ENCODE measurements at places on chromosomes 16 and 17.
A peak's percentile ranks its signal among the peaks of the same experiment; 100 is the strongest.

GRCh38 chr17:47742319-47743181, 9.5 kb downstream of the TBX21 start:
- peak; percentile 70 for DNase-seq

DNA sequence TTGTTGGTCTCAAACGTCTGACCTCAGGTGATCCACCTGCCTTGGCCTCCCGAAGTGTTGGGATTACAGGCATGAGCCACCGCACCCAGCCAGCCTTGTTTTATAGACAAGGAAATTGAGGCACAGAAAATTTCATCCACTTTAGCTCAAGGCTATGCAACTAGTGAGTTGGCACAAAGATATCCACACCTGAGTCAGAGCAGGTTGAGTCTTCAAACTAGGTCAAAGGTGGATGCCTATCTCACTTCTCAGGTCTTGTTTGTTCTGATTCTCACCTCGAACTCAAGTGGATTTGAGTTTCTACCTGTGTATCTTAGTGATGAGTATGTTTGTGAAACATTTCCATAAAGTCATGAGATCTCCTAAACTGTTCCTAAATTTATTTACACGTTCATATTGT, 35.6 kb upstream of the GAS7 start:
- no peak for DNase-seq

DNA sequence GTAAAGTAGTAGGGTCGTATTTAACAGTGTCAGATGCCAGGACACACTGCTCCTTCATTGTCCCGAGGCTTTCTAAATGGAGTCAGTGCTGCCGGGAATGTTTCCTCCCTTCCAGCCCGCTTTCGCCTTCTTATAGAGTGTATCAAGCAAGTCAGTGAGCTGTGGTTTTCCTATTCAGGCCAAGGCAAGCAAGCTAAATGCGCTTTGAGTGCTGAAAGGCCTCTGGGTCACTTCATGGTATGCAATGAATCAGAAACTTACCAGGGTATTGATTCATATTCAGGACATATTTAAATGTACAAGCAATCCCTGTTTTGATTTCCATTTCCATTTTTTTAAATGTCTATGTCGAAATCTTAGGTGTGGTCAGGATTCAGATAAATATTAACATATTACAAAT, 327.9 kb upstream of the SOX9 start:
- DNase-seq, result no peak

- DNase-seq, result no peak
Measured at GRCh38 chr16:78778101-78779004, 678.9 kb downstream of the WWOX start.

GRCh38 chr16:57964157-57964700, 6.7 kb downstream of the CNGB1 start:
- no peak for DNase-seq

- no peak for DNase-seq
Measured at GRCh38 chr17:67648032-67648905, 69.5 kb upstream of the NOL11 start.

DNA sequence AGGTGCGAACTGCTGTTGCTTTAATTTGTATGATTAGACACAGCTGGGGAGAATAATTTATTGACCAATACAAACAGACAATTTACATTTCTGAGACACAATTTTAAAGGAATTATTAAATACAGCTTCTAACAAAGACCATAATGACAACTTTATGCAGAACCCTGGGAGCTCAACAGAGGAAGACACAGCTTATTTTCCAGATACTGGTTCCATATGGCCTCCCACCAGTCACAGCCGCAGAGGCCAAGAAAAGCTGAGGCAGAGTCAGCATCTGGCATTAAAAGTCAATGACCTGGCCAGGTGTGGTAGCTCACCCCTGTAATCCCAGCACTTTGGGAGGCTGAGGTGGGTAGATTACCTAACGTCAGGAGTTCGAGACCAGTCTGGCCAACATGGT, 66.1 kb upstream of the BCAR1 start:
- DNase-seq, result no peak

DNA sequence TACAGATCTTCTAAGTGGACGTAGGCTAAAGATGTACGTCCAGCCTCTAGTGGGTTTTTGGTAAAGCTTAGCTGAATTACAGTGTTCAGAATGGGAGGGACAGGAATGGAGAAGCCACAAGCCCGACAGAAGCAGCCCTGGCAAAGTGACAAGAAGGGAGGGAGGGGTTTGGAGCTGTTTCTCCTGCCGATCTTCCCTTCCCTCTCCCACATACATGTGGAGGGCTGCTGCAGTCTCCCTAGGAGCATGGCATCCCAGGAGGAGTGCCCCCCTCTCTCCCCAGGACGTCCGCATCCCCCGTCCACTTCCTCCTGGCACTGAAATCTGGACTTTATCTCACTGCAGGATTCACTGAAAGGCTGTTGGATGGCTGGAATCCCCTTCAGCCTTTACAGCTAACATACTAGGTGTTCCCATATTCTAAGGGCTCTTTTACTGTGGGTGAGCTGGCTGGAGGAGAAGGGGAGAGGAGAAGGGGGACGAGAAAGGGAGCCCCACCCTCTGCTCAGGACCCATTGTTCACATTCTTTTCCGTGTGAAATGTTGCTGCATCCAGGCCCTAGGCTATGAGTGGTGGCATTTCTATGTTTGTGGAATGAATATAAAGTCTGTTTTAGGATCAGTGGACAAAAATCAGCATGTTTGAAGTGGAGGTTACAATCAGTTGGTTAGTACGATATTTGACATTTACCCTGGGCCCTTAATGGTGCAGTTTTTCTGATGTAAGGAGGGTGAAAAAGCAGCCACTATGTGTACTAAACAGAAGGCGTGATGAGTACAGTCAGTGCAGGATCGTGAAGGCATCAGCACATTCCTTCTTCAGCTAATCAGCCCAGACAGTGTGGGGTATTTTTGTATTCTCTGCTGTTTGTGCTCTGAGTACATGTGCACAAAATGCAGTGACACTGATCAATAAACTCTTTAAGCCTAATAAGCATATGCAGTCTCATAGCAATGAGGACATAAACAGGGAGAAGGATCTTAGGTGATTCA, 94.6 kb downstream of the SPECC1 start:
- no peak for DNase-seq

DNA sequence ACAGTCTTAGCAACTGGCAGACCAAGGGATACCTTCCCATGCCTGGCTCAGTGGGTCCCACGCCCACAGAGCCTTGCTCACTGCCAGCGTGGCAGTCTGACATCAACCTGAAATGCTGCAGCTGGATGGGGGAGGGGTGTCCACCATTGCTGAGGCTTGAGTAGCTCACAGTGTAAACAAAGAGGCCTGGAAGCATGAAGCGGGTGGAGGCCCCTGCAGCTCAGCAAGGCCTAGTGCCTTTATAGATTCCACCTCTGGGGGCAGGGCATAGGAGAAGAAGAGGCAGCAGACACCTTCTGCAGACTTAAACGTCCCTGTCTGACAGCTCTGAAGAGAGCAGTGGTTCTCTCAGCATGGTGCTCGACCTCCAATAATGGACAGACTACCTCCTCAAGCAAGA, 263.2 kb downstream of the KIF2B start:
- no peak for DNase-seq

DNA sequence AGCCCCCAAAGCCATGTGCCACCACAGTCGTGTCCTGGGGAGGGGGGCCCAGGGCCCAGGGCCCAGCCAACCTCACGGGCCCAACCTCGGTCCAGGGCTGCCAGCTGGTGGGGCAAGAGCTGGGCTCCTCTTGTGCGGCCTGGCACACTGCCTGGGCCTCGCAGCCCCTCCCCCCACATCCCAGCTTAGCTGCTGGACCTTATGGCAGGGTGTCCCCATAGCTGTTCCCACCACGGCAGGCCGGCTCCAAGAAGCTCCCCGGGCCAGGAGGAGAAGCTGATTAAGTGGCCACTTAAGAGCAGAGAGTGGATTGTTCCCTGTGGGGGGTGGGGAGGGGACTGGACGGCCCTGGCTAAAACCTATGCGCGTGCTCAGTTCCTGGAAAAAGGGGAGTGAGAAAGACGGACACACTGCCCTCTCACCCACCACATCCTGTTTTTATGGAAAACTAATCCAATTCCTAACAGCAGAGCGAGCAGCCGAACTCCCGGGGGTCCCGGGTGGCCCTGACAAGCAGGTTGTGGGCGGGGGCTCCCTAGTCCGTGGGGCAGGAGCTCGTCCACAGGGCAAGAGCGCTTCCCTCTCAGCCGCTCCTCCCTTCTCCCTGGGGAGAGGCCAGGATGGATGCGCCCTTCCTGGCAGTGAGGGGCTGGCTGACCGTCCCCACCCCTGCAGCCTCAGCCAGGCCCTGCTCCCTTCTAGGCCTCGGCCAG, 16.8 kb downstream of the PIEZO1 start:
- DNase-seq, result no peak

Measured in B cell (primary cell).